Kidney tubule cell (primary cell): ENCODE measurements at places on chromosomes 1 and 21.
A peak's percentile ranks its signal among the peaks of the same experiment; 100 is the strongest.

GRCh38 chr21:41668051-41668541, 98.8 kb downstream of the RIPK4 start:
- DNase-seq = no peak

DNA sequence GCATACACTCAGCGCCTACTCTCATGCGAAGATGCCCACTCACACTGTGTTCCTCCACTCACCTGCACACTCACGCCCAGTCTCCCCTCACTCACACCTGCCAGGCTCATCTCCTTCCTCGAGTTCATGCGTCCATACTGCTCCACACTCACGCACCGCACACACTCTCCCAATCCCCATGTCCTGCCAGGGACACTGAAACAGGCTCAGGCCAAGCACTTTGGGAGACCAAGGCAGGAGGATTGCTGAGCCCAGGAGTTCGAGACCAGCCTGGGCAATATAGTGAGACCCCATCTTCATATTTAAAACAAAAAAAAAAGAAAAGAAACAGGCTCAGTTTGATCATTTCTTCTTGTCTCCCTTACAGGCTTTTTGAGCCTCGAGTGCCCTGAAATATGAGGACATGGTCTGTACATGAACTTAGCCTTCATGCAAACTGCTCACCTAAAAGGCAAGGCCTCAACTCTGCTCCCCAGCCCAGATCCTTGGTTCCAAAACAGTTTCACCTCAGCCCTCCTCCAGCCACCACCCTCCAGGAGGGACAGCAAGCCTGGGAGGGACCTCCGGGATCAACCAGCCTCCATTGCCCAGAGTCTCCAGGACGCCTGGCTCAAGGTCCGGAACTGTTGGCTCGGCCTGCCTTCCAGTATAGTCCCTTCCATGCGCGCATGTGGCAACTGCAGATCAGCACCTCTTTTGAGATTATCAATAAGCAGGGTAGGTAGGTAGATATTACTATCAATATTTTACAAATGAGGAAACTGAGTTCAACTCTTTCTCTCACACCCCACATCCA, 2.4 kb upstream of the PTAFR start:
- DNase-seq = no peak

GRCh38 chr1:161174911-161175310, 2.4 kb downstream of the B4GALT3 start:
- no peak for DNase-seq

DNA sequence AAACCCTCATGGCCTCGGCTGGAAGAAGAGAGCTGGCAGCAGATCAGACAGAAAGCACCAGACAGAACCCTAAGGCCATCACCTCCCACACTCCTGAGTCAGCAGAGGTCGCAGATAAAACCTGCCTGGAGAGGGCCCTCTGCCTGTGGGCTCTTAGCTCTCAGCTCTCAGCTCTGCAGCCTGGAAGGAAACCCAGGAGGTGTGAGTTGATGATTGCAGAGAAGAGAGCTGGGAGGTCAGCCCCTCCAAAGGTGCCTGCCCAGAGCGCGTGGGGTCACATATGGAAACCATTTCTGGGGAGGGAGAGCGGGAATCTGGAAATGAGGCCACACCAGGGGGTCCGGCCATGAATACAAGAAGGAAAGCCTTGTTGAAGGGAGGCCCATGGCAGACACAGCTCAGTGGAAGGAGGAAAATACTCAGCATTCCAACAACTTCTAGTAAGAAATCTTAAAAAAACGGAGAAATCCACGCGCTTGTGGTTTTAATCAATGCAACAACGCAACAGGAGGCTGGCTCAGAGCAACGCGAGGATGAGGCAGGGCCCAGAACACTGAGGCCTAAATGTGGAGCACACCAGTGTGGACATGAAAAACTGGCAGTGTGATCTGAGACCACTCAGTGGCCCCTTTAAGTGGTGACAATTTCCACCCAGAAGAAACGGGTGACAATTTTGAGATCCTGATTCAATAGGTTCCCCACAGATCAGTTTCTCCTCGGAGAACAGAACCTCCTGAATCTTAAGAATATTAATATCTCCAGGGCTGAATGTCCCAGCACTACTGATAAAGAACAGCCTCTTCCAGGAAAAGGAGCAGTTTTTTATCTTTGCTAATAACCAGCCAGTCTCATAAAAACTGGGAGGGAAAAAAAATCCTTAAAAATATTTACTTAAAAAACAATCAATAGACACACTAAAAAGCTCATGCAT, 45.7 kb downstream of the PSMG1 start:
- DNase-seq = peak; percentile 14

GRCh38 chr1:113536182-113536780, 146.0 kb downstream of the MAGI3 start:
- no peak for DNase-seq

- DNase-seq = no peak
These were observed 114.7 kb downstream of the TNR start for GRCh38 chr1:175628548-175629317.

DNA sequence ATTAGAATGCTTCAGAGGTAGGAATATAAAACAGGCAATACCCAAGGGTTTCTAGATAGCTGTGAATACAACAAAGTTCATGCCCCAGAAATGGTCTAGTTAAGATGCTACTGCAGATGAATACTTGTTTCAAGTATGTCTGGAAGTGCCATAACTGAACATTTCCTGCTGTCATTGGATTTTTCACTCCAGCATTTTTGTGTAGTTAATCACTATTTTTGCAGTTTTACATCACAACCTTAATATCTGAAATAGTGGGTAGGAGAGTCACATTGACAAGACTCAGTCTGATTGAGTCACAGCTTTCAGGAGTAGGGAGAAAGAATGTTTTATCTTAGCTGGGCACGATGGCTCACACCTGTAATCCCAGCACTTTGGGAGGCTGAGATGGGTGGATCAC, 126.4 kb upstream of the C1orf21 start:
- peak; percentile 87 for DNase-seq

- DNase-seq = peak; percentile 60
These were observed 41.2 kb downstream of the SPAG17 start for GRCh38 chr1:118143831-118144230.

DNA sequence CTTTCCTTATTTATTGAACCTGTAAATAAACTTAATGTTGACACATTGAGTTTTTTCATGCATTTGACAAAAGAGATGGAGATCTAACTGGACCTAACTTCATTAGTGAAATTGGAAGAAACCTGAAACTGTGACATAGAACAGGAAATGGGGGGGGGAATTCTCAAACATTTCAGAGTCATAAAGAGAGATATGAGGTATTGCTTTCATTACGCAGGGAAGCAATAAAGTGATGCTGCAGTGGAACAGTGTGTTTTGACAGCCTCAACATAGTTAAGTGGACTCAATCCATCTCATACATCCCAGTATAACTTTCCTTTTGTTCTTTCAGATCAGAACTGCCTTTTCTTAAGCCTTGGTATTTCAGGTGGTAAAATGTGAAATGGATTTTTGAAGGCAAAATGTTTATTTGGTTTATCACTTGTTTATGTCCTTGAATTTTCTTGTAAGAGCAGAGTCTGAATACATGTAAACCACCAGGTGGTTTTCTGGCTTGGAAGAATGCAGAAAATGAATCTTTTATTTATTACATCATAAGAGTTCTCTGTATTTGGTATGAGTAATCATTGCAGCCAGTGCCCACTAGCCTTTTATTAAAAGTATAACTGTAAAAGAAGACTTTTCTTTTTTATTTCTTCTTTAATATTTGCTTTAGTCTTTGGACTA, 132.5 kb downstream of the ZNF326 start:
- no peak for DNase-seq

DNA sequence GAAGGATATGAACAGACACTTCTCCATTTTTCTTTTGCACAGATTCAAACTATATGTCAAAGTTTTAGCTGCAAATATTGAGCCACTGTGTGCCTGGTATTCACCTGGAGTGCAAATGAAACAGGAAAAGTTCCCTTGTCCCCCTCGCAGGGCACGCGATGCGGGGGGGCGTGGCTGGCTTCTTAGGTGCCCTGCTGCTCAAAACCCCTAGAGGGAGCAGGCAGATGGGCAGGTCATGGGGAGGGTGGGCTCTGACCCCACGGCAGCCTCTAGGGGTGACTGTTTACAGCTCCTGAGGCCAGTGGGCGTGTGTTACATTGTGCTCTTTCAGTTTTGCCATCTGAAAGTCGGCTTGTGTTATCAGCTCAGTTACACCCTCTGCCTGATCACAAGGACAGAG, 931.2 kb upstream of the B3GALT2 start:
- no peak for DNase-seq

- no peak for DNase-seq
These were observed 23.0 kb downstream of the RUNX1 start for GRCh38 chr21:35026153-35026500.

DNA sequence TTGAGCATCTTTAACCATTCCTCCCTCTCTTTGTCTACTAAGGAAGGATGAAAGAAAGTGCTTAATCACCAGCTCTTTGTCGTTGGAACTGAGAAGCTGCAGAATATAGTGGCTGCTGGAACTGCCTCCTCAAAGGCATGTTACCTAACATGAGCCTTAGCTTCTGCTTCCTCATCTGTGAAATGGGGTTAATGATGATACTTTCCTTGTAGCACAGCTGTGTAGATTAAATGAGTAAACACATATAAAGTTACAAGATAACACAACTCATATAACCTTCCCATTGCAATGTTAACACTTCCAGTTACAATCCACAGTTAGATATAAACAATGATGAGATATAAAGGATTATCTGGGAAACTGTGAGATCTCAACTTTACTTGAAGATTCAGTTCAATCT, 48.4 kb upstream of the ZNF326 start:
- no peak for DNase-seq

DNA sequence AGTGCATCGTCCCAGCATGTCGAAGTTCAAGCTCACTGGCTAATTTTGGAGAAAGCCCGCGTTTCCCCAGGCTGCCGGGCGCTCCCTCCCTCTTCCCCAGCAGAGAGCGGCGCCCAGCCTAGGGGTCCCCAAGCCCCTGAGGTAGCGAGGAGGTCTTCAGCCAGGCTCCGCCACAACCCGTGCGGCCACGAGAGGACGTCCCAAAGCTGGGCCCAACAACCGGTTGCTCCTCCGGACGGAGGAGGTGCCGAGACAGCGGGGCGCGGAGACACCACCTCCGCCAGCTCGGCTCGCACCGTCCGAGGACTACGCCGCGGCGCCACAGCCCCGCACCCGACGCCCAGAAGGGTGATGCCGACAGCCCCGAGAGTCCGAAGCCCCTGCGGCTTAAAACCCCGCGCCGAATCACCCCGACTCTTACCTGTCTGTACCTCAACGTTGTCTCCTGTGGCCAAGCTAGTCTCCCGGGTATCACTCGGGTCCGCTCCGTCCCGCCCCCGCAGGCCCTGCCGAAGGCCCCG, at the start of gene DENND2C:
Gene DENND2C (minus strand): TSS at position 488 of the 521 bp plus-strand sequence. CDS start 44,065 bp downstream, outside the sequence.
- no peak for DNase-seq

GRCh38 chr1:70247122-70247521, 25.9 kb downstream of the SRSF11 start:
- no peak for DNase-seq

DNA sequence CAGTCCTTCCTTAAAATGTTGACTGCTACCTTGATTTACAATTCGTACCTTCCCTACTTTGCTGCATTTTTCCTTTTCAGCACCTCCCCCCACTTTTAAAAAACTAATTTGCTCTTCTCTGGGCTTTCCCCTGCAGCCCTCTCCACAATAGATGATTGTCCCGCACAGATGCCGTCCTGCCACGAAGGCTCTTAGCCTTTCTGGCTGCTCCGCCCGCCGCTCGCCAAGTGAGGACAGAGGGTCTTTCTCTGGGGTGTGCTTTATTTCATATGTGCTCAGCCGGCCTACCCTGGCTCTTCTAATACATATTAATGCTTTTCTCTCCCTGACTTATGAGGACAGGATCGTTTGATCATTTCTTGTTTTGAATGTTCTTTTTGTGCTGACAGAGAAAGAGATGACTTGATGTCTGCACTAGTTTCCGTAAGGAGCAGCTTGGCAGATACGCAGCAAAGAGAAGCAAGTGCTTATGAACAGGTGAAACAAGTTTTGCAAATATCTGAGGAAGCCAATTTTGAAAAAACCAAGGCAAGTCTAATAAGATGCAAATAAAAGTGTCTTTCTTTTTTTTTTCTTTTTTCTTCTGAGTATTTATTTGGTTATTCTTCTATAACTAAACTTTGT, 60.6 kb downstream of the SDCCAG8 start:
- no peak for DNase-seq

GRCh38 chr1:234313171-234313570, 60.1 kb upstream of the COA6 start:
- no peak for DNase-seq

DNA sequence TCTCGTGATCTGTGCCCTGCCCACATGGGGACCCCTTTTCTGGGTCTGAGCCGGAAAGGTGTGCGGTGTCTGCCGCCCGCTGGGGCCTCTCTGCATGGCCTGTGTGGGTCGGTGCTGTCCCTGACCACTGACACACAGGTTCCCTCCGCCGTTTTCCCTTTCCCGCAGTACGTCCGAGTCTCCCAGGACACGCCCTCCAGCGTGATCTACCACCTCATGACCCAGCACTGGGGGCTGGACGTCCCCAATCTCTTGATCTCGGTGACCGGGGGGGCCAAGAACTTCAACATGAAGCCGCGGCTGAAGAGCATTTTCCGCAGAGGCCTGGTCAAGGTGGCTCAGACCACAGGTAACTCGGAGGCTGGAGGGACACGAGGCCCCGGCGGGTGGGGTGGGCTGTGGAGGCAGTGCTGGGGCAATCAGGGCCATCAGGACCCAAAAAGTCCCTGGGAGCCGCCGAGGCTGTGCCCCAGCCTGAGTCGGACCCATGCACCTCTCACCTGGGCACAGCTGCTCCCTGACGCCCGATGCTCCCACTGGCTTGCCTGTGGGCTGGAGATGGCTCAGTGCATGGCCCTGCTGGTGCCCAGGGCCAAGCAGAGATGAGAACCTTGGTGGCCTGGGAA, 13.3 kb downstream of the TRPM2 start:
- DNase-seq = no peak

- peak; percentile 72 for DNase-seq
These were observed 4.5 kb downstream of the PMVK start for GRCh38 chr1:154931940-154932487.

GRCh38 chr1:160328184-160328583, 14.9 kb downstream of the COPA start:
- no peak for DNase-seq

GRCh38 chr21:25963181-25963580, 207.4 kb downstream of the APP start:
- DNase-seq = peak; percentile 87

DNA sequence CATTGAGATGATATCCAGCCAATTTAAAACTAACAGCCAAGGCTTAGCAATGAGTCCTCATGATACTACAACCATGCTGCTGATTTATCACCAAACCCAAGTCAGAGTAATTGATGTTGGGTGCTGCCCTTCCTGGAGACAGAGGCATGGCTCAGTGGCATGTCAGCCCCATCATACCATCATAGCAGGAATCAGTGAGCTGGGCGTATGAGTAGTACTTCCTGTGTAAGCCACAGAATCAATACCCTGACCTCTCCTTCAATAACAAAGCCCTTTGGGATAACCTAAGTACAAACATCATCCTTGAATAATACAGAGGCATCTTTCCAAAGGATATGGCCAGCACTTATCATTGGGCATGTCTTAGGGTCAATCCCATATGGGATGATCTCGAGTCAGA, 3.0 kb upstream of the LCE1E start:
- no peak for DNase-seq

GRCh38 chr1:8317647-8318381, at the start of gene SLC45A1:
TSS of gene SLC45A1 (plus strand) at chr1:8318114. CDS start at chr1:8324330, 6,216 bp downstream.
- DNase-seq = peak; percentile 61
